NCI-H1048 (cell line): ENCODE measurements at places on chromosomes 5 and 9.

GRCh38 chr5:37786862-37787519 lies 52.9 kb downstream of the GDNF start:
- no peak for DNase-seq

DNA sequence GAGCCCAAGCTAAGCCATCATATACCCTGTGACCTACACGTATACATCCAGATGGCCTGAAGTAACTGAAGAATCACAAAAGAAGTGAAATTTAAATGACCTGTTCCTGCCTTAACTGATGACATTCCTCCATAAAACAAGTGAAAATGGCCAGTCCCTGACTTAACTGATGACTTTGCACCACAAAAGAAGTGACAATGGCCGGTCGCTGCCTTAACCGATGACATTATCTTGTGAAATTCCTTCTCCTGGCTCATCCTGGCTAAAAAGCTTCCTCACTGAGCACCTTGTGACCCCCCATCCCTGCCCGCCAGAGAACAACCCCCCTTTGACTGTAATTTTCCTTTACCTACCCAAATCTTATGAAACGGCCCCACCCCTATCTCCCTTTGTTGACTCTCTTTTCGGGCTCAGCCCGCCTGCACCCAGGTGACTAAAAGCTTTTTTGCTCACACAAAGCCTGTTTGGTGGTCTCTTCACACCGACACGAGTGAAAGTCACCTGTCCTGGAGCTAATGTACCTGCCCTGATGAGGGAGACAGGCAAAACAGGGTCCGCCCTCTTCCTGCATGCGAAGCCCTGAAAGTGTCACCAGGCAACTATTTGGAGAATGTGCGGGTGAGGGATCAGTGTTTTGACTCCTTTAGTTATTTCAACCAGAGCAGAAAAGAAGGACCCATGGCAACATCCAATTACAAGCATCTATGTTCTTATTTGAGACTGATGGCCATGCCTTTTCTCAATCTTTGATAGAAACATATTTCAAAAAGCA lies 266.1 kb downstream of the SMARCA2 start:
- no peak for DNase-seq

DNA sequence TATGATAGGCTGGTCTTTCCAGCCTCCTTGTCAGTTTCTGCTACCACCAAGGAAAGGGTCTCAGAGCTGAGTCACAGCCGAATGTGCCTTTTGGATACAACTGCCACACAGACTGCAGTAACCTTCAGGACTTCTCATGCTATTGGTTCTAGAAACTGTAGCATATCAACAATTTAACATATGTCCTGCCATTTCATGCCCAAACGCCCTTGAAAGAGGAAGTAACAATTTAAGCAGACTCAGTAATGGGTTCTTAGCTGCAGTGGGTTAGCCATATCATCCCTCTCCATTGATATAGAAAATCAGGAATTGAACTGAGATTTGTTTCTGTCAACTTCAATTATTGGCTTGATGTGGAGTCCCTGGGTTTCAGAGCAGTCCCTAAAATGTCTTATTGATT lies 4.1 kb upstream of the CLK4 start:
- DNase-seq, result no peak

- no peak for DNase-seq
These were observed 85.7 kb upstream of the LHFPL2 start for GRCh38 chr5:78734094-78734845.

DNA sequence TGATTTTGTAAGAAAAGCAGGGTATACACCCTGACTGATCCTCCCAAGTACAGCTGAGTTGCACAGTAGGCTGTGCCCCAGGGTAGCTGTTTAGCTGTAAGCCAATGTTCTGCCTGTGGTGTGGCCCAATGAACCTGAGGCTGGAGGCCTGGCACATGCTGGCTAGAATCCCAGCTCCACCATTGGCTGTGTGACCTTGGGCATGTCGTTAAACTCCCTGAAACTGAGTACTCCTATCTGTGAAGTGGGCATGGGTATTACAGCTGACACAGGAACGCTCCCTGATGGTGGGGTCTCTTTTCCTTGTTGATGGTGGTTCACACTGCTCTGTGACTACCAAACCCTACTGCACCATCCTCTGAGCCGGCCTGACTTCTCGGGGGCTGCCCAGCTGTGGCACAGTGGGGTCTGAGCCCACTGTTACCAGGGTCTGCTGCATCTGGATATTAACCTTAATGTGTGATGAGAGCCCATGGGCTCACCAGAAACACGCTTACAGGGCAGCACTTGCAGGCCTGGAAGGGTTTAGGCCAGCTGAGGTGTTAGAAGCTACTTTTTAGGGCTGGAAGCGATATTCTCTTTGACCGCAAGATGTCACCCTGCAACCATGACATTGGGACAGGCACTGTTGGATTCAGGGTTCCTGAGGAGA lies 7.0 kb upstream of the GADD45G start:
- DNase-seq, result no peak

DNA sequence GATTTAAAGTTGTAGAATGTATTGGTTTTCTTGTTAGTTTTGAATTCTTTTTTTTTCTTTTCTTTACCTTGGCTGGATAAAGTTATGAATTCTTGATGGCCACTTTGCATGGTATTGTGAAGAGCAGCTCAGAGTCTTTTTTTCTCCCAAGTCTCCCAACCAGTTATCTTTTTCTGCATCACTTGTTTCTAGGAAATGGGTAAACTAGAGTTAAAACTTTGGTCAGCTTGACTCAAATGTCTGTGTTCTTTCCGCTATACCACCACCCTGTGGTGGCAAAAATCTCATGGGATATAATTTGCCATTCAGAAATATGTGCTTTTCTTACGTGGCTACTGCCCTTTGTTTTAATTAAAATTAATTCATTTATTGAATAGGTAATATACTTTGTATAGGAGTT lies 113.2 kb downstream of the UNC13B start:
- no peak for DNase-seq

- no peak for DNase-seq
These were observed 547.2 kb downstream of the MAT2B start for GRCh38 chr5:164052536-164053093.

- DNase-seq, result no peak
These were observed 443.4 kb downstream of the IRX1 start for GRCh38 chr5:4038994-4039393.

GRCh38 chr9:76912636-76913275 lies 6.8 kb upstream of the PRUNE2 start:
- DNase-seq, result no peak

DNA sequence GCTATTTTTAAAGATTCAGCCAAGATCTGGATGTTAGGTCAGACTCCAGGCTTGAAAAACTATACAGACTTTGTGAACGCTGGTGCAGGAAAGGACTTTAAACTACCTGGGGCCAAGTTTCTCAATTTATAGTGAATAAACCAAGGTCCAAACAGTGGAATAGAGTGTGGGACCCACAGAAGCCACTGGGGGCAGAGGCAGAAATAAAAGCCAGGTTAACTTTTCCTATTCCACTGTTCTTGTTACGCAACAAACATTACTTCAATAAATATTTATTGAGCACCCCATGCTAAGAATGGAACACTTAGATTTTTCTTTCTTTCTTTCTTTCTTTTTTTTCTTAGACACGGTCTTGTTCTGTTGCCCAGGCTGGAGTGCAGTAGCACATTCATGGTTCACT lies 11.0 kb upstream of the HAVCR1 start:
- DNase-seq, result no peak

GRCh38 chr5:160171666-160172065 lies 52.4 kb upstream of the PWWP2A start:
- peak; percentile 37 for DNase-seq

GRCh38 chr5:109650493-109650892 lies 39.2 kb upstream of the MAN2A1 start:
- DNase-seq, result no peak
